ENCODE measurements at places on chromosomes 12 and 14.

DNA sequence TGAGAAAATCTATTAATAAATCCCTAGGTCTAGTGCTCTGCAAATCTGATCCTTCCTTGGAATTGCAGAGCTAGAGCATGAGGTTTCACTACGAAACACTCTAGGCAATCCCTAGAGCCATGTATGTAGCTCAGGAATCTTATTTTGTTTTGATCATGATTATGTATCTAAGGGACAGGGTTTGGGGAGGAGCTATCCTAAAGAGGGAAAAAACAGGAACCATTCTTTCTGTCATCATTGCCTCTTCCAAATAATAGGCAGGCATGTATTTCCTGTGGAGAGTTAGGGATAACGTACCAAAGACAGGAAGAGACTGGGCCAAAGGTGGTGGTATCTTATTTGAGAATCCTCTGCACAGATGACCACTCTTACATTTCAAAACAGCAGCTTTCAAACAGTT, 88.8 kb upstream of the GTF2A1 start:
- no peak for DNase-seq

GRCh38 chr14:63922696-63923421, 70.1 kb downstream of the SYNE2 start:
- DNase-seq, result no peak

- peak; percentile 7 for DNase-seq
These were observed 88.4 kb downstream of the MYF5 start for GRCh38 chr12:80805106-80805505.

GRCh38 chr14:58724206-58724605, 86.4 kb downstream of the DACT1 start:
- no peak for DNase-seq

- DNase-seq, result no peak
These were observed 8.2 kb upstream of the GOLGA3 start for GRCh38 chr12:132836795-132837331.

- no peak for DNase-seq
These were observed 6.2 kb downstream of the KLHDC2 start for GRCh38 chr14:49774106-49774505.

- no peak for DNase-seq
These were observed 336.8 kb upstream of the TMEM132C start for GRCh38 chr12:127930122-127930521.

DNA sequence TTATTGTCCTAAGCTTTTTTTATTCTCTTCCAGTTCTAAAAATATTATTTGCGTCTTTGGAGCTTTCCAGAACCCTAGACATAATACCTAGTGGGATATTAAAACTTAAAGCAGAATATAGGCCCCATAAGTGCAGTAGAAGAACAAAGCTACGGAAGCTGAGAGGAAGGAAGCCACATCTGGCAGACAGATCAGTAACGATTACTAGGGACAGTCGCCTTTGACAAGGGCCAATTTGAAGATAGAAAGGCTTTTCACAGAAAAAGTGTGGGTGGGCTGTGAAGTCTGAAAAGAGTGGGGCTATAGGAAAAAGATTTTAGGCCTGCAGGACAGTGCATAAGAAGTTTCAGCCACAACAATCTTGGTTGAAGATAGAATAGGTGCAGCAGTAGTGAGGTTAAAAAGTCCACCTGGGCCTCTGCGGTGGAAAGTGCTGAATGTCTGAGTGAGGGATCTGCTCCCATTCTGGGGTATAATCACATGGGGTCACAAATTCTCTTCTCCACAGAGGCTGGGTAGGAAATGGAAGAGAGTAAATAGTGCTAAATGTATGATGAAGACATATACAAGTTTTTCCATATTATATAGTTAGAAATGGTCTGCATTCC, 114.5 kb downstream of the CMAS start:
- no peak for DNase-seq

DNA sequence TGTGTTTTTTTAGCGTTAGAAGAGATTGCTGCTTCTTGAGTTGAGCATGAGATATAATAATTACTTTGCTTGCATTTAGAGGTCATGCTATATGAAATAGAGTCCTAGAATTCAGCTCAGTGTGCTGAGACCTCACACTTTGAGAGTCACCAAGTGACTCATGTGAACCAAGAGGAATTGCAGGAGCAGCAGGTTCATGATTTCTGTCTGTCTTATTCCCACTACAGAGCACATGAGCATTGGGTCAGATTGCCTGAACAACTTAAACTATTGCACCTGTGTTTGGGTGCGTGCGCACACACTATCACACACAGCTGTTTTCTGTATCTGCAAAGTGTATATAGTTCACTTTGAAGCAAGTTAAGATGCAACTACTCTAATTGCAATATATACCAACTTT, 109.3 kb downstream of the FGD4 start:
- DNase-seq, result no peak

DNA sequence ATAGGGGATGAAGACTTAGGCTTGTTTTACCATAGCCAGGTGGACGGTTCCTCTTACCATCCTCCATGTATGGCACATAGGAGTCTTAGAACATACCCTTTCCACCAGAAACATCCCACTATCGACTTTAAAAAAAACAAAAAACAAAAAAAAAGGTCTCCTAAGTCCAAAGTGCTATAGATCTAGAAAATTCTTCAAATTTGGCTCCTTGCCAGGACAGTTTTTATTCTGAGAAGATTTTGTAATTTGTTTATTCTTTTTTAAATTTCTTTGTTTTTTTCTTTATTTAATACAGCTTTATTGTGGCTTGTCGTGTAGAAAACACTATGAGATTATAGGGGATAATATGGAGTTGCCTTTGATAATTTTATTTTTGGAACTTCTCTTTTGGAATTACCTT, 197.7 kb downstream of the NUBPL start:
- no peak for DNase-seq

DNA sequence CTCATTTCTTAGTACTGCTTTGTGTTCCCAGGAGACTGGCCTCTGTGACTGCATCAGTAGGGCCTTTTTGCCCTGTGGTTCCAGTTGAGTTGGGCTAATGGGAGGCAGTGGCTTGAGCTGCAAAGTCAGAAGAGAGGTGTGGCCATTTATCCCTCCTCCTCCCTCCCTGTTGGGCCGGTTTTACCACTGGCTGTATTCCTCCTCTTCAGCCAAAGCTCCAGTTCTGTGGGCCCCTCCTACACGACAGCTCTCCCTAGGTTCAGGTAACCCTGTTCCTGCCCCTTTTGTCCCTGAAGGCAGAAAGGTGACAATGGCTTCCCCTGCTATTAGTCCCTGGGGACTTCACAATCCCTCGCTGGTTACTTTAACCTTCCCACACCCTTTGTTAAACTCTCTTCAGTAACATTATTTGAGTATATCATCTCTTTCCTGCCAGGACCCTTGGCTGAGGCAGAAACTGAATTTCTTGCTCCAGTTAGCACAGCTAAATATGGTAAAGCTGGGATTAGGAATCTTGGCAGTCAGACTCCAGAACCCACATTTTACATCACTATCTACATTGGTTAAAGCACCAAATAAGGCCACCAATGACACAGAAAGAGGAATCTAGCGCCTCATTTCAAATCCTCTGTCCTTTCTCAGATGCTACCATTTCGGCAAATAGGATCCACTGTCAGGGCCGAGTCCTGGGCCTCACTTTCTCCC, 121.9 kb upstream of the SLC35F4 start:
- DNase-seq, result no peak
